ENCODE measurements at places on chromosomes 12 and 14.

- peak; percentile 57 for DNase-seq
These were observed 49.0 kb downstream of the AREL1 start for GRCh38 chr14:74663884-74664283.

DNA sequence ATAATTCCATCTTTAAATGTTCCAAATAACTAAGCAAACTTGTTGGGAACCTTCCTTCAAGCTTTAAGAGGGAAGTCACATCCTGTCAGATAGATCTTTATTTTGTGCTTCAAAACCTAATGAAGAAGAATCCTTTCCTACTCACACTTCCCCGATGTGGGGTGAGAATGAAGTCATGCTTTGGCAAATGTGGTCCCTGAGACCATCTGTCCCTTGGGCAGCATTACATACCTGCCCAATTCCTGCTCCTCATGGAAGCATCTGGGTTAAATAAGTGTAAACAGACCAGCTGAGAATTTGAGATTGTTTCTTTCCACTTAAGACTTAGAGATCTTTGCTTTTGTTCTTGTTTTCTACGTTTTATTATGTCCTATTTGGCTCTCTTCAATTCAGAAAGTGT lies 606.0 kb upstream of the TMEM132C start:
- no peak for DNase-seq

DNA sequence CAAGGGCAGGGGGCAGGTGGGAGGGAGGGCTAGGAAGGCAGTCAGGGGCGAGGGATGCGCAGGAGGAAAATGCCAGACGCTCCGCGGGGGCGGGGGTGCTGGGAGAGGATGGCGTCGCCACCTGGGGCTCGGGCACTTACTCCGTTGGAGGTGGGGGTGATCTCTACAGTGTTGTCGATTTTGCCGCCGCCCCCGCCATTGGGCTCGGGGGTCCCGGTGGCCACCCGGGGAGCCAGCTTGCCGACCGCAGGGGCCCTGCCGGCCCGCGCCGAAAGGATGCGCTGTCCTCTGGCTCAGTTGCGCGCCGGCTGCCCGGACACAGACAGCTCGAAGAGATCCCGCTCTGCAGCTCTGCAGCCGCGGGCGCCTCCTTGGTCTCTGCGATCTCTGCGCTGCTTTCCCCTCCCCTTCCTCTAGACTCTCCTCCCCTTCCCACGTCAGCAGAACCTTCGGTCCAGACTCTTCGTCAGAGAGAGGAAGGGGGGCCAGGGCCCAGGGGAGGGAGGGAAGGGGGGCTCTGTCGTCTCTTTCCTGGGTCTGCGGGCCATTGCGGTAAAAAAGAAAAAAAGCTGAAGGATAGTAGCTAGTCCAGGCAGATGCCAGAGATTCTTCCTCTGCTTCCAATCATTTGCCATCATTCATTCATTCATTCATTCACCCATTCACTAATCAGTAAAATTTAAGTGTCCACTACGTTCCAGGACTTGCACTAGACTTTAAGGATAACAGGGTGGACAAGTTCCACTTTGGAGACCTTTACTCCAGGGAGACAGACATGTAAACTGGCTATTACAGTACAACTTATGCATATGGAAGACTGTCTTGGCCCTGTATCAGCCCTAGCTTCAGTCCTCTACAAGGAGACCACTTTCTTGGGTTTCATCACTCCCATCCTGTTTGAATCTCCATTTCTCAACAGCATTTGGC lies at the start of gene SLC22A17:
Gene SLC22A17 (minus strand): TSS at position 382 of the 927 bp plus-strand sequence.
- peak; percentile 79 for DNase-seq

DNA sequence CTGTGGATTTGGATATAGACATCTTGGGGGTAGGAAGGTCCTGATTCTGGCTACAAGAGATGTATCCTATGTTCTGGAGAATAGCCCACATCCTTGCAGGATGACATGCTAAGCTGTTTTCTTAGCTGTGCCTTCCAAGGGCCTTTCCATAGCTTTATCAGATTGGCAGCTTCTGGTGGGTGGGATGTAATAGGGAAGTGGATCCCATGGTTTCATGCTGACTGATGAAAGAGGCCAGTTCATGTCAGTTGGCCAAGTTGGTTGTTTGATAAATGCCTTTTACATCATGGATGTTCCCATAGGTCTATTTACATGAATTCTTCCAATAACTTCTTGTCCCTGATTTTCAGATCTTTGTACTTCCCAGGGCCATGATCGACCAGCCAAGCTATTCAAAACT lies 169.1 kb upstream of the RMST start:
- no peak for DNase-seq

- DNase-seq, result no peak
These were observed 47.4 kb downstream of the TCHP start for GRCh38 chr12:109947521-109947920.

- DNase-seq, result no peak
These were observed 35.9 kb upstream of the GSC start for GRCh38 chr14:94805680-94806288.

- DNase-seq, result peak; percentile 53
These were observed 19.6 kb downstream of the NINJ2 start for GRCh38 chr12:643475-644302.

GRCh38 chr12:2393016-2393415 lies 340.2 kb downstream of the CACNA1C start:
- DNase-seq, result no peak

DNA sequence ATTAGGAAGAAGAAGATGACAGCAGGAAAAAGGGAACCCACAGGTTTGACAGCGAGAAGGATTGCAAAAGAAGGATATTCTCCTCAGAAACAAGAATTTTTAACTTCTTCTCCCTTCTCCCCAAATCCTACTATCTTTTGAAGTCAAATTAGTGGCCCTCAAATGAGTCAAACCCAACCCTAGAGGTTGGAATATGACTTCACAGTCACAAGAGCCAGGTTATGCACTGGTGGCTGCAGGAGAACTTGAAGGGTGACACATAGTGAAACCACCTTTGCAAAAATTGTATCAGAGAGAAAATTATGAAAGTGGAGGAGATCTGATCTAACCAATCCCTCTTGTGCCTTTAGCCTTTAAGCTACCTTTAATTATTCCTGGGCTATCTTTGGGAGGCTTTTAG lies 386.2 kb upstream of the CCDC196 start:
- no peak for DNase-seq

DNA sequence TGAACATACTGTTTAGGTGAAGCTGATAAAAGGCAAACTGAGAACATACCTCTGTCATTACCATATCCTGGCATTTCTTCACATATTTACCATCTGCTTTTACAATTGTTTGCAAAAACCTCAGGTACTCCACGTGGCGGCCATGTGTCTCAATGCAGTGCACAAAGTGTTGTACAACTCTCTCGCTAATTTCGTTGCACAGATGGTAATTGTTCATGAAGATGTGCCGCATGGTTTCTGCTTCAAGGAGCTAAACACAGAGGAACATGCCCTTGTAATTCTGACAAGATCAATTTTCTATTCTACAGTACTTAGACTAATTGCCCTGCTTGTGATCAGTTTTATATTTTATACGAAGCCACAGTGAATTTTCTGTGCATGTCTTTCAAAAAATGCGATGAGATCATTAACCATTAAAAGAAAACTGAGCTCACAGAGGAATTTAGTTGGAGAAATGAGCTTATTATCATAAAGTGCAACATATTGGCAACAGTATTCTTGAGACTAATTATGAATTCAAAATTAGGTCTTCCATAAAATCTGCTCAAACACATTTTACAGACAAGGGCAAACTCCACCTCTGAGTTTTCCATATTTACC lies 233.8 kb downstream of the ITPR2 start:
- no peak for DNase-seq
